ENCODE measurements at places on chromosomes 11 and 22.

GRCh38 chr22:35663371-35663770 is 15.1 kb downstream of the APOL6 start:
- no peak for DNase-seq

DNA sequence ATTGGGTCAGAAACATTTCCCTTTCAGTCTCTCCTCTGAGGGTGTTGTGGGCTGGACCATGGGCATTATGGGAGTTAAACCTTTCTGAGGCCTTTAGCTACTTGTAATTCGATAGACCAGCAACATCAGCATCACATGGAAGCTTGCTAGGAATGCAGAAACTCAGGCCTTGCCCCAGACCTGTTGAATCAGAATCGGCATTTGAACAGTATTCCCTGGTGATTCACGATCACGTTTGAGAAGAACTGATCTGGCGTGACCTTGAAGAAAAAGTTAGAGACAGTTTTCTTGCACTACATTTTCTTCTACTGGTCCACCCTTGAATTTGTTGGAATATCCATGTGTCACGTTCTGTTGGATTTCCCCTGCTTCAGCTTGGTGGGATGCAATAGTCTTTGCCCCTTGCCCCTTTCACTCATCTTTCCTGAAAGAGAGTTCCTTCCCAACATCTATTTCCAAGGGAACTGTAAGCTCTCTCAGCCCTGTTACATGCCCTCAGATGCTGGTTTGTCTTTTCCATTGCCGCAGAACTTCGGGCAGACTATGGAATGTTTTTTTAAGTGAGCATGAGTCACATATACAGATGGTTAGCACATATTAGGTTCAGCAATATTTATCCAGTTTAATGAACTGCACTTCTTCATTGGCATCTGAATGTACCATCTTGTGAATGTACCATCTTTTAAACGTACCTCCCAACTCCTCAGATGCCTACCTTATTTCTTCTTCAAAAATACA is 23.9 kb downstream of the EHF start:
- no peak for DNase-seq

GRCh38 chr22:49849161-49850020 is 4.3 kb upstream of the ZBED4 start:
- DNase-seq = no peak

DNA sequence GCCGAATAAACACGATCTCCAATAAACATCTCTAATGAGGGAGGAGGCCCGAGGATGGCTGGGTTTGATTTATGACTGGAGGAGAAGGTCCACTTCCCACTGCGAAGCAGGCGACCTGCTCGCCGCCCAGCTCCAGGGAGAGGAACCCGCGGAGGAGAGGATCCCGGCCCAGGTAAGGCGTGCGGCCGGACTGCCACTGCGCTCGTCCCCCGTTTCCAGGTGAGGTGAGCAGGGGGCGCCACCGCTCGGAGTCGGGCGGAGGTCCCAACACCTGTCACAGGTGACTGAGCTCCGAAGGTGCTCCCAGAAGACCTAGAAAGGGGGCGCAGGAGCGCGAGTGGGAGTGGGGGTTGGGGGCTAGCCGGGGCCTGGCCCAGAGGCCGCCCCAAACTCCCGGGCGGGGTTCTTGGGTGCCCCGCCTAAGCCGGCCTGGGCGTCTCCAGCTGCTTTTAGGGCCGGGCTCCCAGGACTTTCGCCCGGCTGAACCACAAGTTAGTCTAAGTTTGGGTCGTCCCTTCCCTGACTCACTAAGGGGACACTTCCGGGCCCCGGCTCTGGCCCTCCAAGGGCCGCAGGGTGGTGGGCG is 5.4 kb upstream of the PAX6 start:
- no peak for DNase-seq

- no peak for DNase-seq
These were observed 65.8 kb upstream of the WNT7B start for GRCh38 chr22:46042786-46043185.

- DNase-seq = no peak
These were observed 9.1 kb downstream of the PPP6R3 start for GRCh38 chr11:68469642-68470041.

Measured in activated CD4-positive, alpha-beta T cell treated with anti-CD3 and anti-CD28 coated beads, Interleukin-2, amount 50 U/mL, for 24 hours (primary cell).